T-cell (primary cell): ENCODE measurements at places on chromosomes 11 and 22.
A peak's percentile ranks its signal among the peaks of the same experiment; 100 is the strongest.

- H3K4me1 ChIP-seq, result peaks cover 18% of the 10 kb centered on the region
- H3K4me3 ChIP-seq, result peak overlapping the region; percentile 95
- no peaks in the 10 kb centered on the region for H3K36me3 ChIP-seq
- DNase-seq, result no peak
- no peaks in the 10 kb centered on the region for H3K27me3 ChIP-seq
These were observed 496 bp upstream of the TRAF6 start for GRCh38 chr11:36510594-36510942.

- peaks cover 16% of the 10 kb centered on the region for H3K4me1 ChIP-seq
- no peak for DNase-seq
- peaks cover 22% of the 10 kb centered on the region for H3K36me3 ChIP-seq
- no peak overlapping the region for H3K4me3 ChIP-seq
These were observed 2.9 kb downstream of the THYN1 start for GRCh38 chr11:134250246-134250645.

- H3K36me3 ChIP-seq, result no peaks in the 10 kb centered on the region
- peaks cover 26% of the 10 kb centered on the region for H3K27me3 ChIP-seq
- no peak overlapping the region for H3K27ac ChIP-seq
- no peaks in the 10 kb centered on the region for H3K4me1 ChIP-seq
- no peak overlapping the region for H3K4me3 ChIP-seq
- no peak for DNase-seq
These were observed 15.5 kb upstream of the NNMT start for GRCh38 chr11:114280696-114281095.

DNA sequence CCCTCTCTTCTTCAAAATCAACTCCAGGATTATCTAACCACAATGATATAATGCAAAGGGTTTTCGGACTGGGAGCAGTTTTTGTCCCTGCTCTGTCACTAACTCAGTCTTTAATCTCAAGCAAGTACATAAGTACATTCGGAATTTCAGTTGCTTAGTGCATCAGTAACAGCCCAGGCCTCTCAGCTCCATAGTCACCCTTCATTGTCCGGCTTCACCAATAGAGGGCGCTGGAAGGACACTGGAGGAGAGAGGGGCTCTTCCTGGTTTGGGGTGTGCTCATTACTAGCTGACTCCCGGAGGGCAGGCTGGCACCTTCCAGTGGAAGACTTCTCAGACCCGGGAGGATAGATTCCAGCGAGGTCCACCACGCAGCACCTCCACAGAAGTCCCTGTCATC is 90.4 kb upstream of the PDGFD start:
- no peaks in the 10 kb centered on the region for H3K27me3 ChIP-seq
- no peak overlapping the region for H3K4me3 ChIP-seq
- no peak for DNase-seq
- no peak overlapping the region for H3K27ac ChIP-seq
- H3K4me1 ChIP-seq, result no peaks in the 10 kb centered on the region
- no peaks in the 10 kb centered on the region for H3K36me3 ChIP-seq

DNA sequence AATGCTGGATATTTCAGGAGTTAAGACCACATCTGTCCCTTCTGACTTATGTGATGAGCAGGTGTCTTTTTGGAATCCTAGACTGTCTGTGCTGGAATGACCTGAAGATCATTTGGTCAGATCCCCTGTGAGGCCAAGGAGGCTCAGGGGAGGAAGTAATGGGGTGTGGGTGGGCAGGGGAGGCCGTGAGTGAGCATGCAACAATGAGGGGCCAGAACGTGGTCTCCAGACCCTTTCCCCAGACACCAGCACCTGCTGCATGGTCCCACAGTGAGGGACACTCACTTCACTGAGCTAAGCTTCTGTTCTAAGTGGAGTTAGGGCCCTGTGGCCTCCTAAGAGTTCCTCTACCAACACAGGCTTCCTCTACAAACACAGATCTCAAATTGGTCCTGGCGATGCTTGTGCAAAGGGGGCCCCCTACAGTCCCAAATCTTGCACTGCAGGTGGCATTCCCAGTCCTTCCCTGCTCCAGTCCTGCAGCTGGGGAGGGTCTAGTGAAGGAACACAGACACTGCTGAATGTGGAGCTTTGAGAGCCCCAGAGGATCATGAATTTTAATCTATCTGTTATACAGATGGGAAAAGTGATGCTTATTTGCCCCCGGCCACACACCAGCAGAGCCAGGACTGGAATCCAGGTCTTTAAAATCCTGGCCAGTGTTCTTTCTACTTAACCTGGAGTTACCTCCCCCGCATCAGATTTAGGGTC is 7.4 kb downstream of the USP2 start:
- DNase-seq, result no peak
- no peak overlapping the region for H3K27ac ChIP-seq
- no peaks in the 10 kb centered on the region for H3K36me3 ChIP-seq
- H3K27me3 ChIP-seq, result no peaks in the 10 kb centered on the region
- no peak overlapping the region for H3K4me3 ChIP-seq

- no peaks in the 10 kb centered on the region for H3K4me1 ChIP-seq
- H3K27me3 ChIP-seq, result no peaks in the 10 kb centered on the region
- no peak for DNase-seq
- H3K36me3 ChIP-seq, result no peaks in the 10 kb centered on the region
- H3K27ac ChIP-seq, result no peak overlapping the region
These were observed 150.1 kb downstream of the MN1 start for GRCh38 chr22:27651486-27651885.

- H3K4me3 ChIP-seq, result no peak overlapping the region
- DNase-seq, result no peak
- no peaks in the 10 kb centered on the region for H3K27me3 ChIP-seq
- no peaks in the 10 kb centered on the region for H3K4me1 ChIP-seq
- H3K36me3 ChIP-seq, result peaks cover 15% of the 10 kb centered on the region
These were observed 17.4 kb downstream of the CEP164 start for GRCh38 chr11:117345039-117345438.

DNA sequence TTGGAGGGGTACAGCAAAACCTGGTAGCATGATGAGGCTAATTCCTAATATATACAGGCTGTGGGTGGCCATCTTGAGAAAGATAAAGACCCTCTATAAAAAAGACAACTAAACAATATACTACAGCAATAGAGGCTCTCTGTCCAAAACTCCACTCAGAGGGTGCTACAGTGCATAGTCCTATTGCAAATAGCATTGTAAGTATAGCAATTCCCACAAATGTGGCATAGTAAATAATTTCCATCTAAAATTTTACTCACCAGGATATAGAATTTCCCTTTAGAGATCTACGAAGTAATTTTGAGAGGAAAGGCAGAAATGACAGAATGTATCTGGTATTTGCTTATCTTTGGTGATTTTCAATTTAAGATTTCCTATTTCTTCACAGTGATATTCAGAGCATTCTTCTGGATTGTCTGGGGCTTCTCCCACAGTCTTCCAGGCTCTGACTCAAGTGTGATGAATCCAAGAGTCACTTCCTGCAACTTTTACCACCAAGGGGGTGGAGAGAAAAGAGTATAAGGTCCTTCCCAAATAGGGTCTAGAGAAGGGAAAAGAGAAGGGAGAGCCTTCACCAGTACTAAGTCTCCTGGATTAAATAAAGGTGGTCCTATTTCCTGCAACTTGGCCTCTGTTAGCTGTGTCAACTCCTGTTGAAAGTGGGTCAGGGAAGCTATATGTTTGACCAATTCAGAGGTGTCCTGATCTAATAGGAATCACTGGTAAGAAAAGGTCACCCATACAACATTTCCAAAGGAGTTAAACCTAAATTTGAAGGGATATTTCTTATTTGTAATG is 1054.7 kb upstream of the CNTN5 start:
- no peaks in the 10 kb centered on the region for H3K27me3 ChIP-seq
- no peaks in the 10 kb centered on the region for H3K36me3 ChIP-seq
- no peaks in the 10 kb centered on the region for H3K4me1 ChIP-seq
- no peak overlapping the region for H3K4me3 ChIP-seq

GRCh38 chr11:117910941-117911655 is 18.1 kb downstream of the TMPRSS13 start:
- no peak for DNase-seq
- H3K27ac ChIP-seq, result no peak overlapping the region
- H3K27me3 ChIP-seq, result no peaks in the 10 kb centered on the region
- no peak overlapping the region for H3K4me3 ChIP-seq

GRCh38 chr11:124829986-124830385 is 29.8 kb upstream of the MSANTD2 start:
- H3K4me3 ChIP-seq, result no peak overlapping the region
- no peaks in the 10 kb centered on the region for H3K36me3 ChIP-seq
- no peaks in the 10 kb centered on the region for H3K4me1 ChIP-seq
- no peak for DNase-seq

DNA sequence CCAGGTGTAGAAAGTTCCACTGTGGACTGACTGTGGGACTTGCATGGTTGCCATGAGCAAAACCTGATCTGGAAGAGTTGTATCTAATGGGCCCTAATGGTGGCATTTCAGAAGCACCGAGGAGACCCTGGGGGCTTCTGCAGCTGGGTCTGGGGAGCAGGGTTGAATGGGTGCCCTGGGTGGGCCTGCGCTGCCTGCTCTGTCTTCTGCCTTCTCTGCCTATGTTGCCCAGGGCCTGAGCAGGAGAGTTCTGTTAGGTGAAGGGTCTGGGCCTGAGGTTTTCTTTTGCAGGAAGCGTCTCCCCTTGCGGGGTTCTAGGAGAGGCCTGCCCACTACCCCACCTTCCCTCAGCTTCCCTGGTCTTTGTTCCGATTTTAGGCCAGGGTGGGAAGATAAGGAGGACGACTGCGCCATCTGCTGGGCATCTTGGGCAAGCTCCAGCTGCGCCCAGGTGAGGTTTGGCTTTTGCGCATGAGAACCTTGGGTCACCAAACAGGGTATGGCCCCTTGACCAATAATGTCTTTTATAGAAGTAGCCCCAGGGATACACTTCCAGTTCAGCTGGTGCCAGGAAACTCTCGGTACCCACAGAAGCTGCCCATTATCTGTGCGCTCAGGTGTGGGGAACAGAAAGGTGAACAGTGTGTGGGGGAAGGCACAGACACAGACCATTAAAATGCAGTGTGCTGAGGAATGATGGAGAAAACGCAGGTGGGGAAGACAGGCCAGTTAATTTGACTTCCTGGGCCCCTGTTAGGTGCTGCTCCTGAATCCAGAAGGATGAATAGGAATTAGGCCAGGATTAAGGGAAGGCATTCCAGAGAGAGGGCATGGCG is 23.2 kb downstream of the COMMD9 start:
- DNase-seq, result peak; percentile 48
- no peak overlapping the region for H3K4me3 ChIP-seq
- H3K36me3 ChIP-seq, result peaks cover 4% of the 10 kb centered on the region
- no peak overlapping the region for H3K27ac ChIP-seq
- H3K4me1 ChIP-seq, result no peaks in the 10 kb centered on the region

- DNase-seq, result no peak
- H3K4me1 ChIP-seq, result no peaks in the 10 kb centered on the region
- H3K27me3 ChIP-seq, result no peaks in the 10 kb centered on the region
These were observed 37.7 kb downstream of the OR5P2 start for GRCh38 chr11:7759010-7759409.

- DNase-seq, result no peak
- H3K4me3 ChIP-seq, result no peak overlapping the region
- H3K27me3 ChIP-seq, result no peaks in the 10 kb centered on the region
- peaks cover 6% of the 10 kb centered on the region for H3K36me3 ChIP-seq
- peaks cover 10% of the 10 kb centered on the region for H3K4me1 ChIP-seq
- H3K27ac ChIP-seq, result no peak overlapping the region
These were observed 3.6 kb upstream of the UBXN1 start for GRCh38 chr11:62682518-62682917.

- H3K27ac ChIP-seq, result no peak overlapping the region
- DNase-seq, result no peak
- H3K36me3 ChIP-seq, result no peaks in the 10 kb centered on the region
These were observed 473.8 kb downstream of the OPCML start for GRCh38 chr11:133058501-133058900.

GRCh38 chr11:79186669-79187068 is 254.2 kb downstream of the TENM4 start:
- H3K4me1 ChIP-seq, result no peaks in the 10 kb centered on the region
- H3K27me3 ChIP-seq, result no peaks in the 10 kb centered on the region
- no peak overlapping the region for H3K4me3 ChIP-seq
- no peaks in the 10 kb centered on the region for H3K36me3 ChIP-seq
- H3K27ac ChIP-seq, result no peak overlapping the region
- no peak for DNase-seq

DNA sequence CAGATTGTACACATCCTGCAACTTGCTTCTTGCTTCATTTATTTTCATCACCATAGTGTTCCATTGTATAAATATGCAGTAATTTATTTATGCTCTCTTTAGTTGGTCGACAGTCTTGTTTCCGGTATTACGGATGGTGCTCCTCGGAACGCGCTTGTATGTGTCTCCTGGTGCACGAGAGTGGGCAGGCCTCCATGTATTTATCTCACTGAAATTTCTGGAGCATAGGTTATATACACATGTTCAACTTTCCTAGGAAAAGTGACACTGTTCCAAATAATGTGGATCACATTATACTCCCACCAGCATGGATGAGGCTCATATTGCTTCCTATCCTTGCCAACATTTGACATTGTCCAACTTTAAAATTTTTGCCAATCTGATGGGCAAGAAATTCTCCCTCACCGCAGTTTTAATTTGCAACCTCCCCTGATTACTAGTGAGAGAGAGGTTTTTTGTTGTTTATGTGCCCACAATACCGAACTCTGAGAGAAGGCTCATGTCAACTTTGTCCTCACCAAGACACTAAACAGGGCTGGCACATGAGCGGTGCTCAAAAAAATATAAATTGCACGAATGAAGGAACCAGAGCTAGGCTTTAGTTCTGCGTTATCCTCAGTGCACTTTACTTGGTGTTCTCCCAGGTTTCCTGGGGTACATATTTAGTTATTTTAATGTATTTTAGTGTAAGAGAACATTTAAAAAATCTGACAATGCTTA is 3.8 kb downstream of the CSNK2A3 start:
- H3K27me3 ChIP-seq, result no peaks in the 10 kb centered on the region
- H3K27ac ChIP-seq, result no peak overlapping the region
- H3K4me3 ChIP-seq, result no peak overlapping the region
- H3K36me3 ChIP-seq, result no peaks in the 10 kb centered on the region

- H3K27ac ChIP-seq, result no peak overlapping the region
- no peak overlapping the region for H3K4me3 ChIP-seq
- no peaks in the 10 kb centered on the region for H3K27me3 ChIP-seq
- H3K36me3 ChIP-seq, result no peaks in the 10 kb centered on the region
- no peak for DNase-seq
These were observed 245.0 kb upstream of the POU2AF2 start for GRCh38 chr11:111000400-111001080.

- H3K27ac ChIP-seq, result no peak overlapping the region
- no peak overlapping the region for H3K4me3 ChIP-seq
- no peak for DNase-seq
These were observed 329.5 kb upstream of the KIRREL3 start for GRCh38 chr11:127330044-127330443.

DNA sequence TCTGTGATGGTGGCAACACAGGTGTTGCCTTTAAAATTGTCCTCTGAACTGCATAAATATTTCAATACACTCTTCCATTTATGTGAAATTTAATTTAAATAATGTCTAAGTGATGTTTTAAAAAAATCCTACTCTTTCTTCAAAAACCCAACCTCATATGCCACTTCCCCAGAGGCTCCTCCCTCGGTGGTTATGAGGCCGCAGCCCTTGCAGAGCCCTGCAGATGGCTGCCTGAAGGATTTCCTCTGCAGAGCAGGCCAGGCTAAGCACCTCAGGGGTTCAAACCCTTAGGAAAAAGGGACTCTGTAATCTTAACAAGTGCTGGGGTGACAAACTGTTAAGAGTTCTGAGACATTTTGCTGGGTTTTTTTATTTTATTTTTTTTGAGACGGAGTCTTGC is 25.2 kb downstream of the MORC2 start:
- H3K4me1 ChIP-seq, result peaks cover 54% of the 10 kb centered on the region
- no peak overlapping the region for H3K27ac ChIP-seq
- no peak overlapping the region for H3K4me3 ChIP-seq
- H3K27me3 ChIP-seq, result no peaks in the 10 kb centered on the region
- DNase-seq, result peak; percentile 68
